Left lobe of liver (tissue), 2 donors: ENCODE measurements at places on chromosomes 11 and 22. TPM values are rescaled to one million over a fixed set of nuclear protein-coding genes. Genes with fewer than 3 reads are reported as not detected.

PRODH gene
- 35.6 TPM for total RNA-seq

KCNK7 gene
- total RNA-seq, result not detected

SMIM35 gene
- 0.08 TPM for total RNA-seq

TRIM51 gene
- total RNA-seq, result not detected

DEUP1 gene
- not detected for total RNA-seq

- no peak for DNase-seq
Observed at GRCh38 chr11:34266090-34266912, 91.5 kb downstream of the ABTB2 start.

- no peak for DNase-seq
Observed at GRCh38 chr11:82818409-82819043, 81.7 kb downstream of the PRCP start.

DNA sequence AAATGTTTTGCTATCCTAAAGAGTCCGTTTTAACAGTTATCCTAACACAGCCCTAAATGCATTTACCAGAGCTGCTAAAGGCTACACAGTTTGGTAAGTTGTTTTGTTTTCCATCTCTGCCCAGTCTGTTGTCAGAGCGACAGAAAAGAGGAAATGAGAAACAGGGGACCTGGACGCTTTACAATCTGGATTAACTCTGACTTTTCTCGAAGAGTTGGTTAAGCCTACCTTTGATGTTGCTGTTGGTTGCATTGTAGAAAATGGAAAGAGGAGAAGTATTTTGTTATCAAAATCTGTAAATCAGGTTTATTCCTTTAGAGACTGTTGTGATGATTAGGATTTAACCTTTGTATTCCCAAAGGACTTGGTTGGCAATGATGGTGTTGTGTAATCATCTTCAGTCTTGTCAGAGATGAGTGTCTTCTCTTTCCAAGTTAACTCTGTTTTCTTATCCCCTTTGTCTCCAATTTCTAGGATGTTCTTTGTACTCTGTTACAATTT is 481 bp downstream of the ANGPTL5 start:
- no peak for DNase-seq

DNA sequence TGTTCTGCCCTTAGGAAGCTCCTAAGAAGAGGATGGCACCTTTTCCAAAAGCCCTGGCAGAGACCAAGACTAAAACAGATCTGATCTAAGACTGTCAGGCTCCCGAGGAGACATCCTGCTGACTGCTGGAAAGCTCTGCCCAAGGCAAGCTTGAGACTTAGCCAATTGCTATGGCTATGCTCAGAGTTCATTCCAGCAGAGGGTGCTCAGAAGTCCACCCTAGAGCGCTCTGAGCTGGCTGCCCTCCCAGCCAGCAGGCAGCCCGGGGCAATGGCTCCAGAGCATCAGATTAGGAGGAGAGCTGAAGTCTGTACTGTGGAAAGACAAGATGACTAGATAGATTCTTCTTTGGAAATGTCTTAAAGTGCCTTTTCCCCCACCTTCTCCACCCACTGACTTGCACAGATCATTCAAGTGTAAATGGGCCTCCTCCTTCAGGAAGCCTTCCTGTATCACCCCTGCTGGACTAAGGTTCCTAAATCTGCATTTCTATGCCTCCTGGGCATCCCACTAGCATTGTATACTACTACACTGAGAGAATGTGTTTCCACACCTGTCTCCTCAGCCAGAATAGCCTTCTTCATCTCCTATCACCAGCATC is 23.4 kb downstream of the LRRC55 start:
- DNase-seq, result no peak

DNA sequence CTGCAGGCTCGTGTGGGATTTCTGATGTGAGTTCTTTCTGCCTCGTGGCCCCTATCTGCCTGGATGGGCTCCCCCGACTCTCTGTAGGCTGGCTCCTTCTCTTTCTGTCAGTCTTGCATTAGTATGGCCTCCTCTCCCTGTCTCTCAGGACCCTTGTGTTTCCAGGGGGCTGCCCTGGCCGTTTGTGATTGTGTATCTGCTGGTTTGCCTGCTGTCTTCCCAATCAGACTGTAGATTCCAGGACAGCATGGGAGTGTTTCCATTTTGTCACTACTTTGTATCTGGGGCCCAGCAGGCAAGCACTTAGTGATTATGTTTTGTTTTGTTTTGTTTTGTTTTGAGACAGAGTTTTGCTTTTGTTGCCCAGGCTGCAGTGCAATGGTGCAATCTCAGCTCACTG is 25.6 kb downstream of the SNAP29 start:
- DNase-seq, result no peak

- DNase-seq, result no peak
Observed at GRCh38 chr22:40312050-40312449, 34.2 kb upstream of the ADSL start.

DNA sequence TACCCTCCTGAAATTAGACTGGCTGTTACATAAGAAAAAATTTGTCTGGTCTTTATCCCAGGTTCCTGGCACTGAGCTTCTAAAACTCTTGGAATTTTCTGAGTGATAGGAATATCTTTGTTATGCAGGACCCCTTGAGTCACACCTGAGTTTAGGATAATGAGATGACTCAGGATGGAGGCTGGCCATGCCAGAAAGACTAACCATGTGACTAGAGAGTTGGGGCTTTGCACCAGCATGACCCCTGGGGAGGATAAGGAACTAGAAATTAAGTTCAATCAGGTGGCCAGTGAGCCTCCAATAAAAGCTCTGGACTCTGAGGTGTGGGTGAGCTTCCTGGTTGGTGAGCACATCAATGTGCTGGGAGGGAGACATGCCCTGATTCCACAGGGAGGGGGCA is 88.1 kb downstream of the XRRA1 start:
- DNase-seq, result no peak

DNA sequence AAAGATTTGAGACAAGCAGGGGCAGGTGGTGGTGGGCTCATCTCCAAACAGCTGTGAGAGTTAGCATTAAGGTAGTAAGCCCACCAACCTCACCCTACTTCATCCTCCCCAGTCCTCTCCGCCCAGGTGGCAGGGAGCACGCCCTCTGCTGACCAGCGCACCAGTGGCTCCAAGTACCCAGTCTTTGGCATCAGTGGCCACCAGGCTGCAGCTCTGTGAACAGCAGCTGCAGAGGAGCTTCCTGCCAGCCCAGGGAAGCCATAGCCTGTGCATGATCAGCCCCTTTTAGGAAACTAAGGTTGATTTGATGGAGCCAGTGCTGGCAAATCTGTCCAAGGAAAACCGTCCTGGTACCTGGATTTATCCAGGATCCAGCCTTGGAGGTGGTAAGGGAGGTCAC is 21.7 kb downstream of the CAVIN3 start:
- DNase-seq, result peak; percentile 54

DNA sequence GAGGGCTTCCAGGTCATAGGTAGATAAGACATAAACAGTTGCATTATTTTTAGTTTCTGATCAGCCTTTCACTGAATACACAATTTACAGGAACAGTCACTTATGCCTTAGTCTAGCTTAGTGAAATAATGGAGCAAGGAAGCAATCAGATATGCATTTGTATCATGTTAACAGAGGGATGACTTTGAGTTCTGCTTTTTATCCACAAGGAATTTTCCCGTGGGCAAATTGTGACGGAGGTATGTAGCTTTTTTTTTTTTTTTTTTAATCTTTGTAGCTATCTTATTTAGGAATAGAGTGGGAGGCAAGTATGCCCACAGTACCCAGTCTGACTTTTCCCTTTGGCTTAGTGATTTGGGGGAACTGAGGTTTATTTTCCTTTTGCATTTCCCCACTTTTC is 3.4 kb upstream of the NLRP10 start:
- DNase-seq, result no peak

- DNase-seq, result no peak
Observed at GRCh38 chr11:25612806-25613205, 719.1 kb upstream of the ANO3 start.
